Hematopoietic multipotent progenitor cell treated with erythropoietin and hydrocortisone succinate and interleukin-3 and kit ligand, for 15 days (in vitro differentiated cells): ENCODE measurements at places on chromosomes 16 and 17.

DNA sequence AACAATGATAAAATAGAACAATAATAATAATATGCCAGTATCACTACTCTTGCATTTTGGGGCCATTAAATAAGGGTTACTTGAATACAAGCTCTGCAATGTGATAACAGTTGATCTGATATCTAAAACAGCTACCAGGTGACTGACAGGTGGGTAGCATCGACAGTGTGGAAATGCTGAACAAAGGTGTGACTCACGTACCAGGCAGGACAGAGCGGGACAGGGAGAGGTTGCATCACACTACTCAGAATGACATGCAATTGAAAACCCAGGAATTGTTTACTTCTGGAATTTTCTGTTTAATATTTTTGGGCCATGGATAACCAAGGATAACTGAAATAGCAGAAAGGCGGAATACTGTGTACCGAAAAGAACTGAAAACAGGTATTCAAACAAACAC is 15.8 kb upstream of the ZNF19 start:
- no peak for DNase-seq

GRCh38 chr16:68197250-68197649 is 38.7 kb downstream of the ESRP2 start:
- DNase-seq, result no peak

- DNase-seq, result no peak
These were observed 56.4 kb upstream of the RBFOX3 start for GRCh38 chr17:79667121-79667715.

DNA sequence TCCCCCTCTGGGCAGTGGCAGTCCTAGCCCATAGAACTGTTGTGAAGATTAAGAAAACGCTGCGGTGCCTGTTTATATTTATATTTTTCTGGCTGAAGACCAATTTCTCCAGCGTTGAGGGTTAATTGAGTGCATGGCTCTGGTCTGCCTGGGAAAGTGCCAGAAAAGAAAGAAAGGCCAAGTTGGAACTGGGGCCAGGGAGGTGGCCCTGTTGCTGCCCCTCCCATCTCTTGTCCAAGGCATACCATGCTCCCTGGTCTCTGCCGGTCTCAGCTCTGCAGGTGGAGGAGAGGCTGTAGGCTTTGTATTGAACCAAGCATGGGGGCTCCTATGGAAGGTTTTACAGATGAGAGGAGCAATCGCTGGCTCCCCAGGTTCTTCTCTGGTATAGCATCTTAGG is 124.7 kb downstream of the MGAT5B start:
- DNase-seq, result no peak

- DNase-seq, result no peak
These were observed 28.0 kb upstream of the DDX52 start for GRCh38 chr17:37671028-37671823.

DNA sequence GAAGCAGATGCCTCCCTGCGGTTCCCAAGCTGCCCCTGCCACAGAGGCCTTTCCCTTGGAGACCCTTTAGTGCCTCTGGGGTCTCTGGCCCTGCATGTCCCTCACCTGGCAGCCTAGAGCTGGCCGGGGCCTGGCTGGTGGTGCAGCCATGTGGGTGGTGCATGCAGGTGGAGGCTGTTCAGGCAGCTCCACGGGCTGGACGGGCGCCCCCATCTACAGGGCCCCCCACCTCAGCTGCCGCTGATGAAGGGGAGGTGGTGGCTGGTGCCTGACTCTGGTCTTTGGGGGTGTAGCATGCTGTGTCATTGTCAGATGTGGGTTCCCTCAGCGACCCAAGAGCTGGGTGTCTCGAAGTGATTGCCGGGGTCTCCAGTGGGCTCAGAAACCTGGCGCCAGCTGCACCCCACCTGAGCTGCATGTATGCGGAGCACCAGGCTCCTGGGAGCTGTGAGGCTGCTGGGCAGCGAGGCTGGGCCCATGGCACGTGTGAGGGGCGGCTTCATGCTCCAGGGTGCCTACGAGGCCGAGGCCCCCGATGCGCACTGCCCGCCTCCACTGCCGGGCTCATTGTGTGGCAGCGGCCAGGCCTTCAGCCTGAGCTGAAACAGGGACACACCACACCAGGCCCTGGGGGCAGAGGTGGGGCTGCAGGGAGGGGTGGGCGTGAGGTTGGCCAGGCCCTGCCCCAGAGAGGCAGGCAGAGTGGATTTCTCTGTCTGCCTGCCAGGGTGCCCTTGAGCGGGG is 57.0 kb downstream of the BAIAP2 start:
- no peak for DNase-seq

GRCh38 chr16:86297866-86298757 is 212.2 kb upstream of the FOXF1 start:
- no peak for DNase-seq

DNA sequence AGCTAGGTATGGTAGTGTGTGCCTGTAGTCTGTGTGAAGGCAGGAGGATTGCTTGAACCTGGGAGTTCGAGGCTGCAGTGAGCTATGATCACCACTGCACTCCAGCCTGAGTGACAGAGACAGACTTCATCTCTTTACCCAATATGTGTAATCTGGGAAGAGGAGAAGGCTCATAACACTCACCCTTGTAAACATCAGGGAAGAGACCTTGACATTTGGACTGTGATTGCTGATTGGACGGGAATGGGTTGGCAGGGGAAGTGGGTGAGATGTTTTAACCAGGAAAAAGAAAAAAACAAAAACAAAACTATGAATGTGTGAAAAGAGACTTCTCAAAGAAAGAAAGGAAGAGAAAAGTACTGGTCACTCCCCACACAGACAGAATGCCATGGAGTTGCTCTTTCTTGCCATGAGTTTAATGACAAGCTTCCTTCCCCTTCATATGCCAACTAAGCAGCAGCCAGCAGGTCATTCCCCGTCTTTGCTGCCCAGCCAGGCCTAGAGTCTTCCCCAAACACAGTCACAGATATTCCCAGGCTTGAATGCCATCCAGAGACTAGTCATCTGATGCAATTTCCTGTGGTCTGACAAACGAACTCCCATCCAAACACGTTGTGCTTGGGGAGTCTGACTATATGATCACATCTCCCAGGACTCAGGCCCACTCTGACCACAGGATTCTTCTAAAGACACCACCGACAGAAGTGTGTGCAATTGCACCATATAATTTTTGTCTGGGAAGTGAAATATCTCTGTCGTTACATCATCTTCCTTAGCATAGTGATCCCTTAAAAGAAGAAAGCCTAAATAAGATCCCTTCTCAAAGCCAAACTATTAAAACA is 3.6 kb upstream of the XAF1 start:
- no peak for DNase-seq

DNA sequence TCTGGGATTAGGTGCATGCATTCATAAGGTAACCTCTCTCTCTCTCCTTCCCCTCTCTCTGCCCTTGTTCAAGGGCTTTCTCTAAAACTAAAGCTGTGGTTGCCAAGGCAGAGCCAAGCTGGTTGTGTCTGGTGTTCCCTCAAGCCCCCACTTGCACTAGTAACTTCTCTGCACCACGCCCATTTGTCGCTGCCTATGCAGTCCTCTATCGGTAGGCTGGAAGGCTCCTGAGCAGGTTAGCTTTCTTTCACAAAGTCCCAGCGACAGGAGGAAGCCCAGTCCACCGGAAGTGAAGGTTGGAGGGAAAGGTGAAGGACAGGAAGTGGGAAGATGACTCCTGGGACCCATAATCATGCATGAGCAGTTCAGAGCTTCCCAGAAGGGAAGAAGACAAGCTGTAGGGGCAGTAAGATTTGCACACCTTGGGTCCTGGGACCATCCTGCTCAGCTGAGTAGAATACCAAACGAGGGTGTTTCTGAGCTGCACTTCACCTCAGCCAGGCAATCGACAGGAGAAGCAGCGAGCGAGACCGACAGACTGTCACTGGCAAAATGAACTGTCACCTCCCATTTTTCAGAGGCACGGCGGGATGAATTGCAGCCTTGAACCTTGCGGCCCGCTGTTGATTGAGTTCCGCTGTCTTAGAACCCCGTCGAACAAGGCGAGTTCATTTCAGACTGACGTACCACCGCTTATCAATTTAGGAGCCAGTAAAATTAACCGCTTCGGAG is 14.7 kb upstream of the SKAP1 start:
- no peak for DNase-seq

DNA sequence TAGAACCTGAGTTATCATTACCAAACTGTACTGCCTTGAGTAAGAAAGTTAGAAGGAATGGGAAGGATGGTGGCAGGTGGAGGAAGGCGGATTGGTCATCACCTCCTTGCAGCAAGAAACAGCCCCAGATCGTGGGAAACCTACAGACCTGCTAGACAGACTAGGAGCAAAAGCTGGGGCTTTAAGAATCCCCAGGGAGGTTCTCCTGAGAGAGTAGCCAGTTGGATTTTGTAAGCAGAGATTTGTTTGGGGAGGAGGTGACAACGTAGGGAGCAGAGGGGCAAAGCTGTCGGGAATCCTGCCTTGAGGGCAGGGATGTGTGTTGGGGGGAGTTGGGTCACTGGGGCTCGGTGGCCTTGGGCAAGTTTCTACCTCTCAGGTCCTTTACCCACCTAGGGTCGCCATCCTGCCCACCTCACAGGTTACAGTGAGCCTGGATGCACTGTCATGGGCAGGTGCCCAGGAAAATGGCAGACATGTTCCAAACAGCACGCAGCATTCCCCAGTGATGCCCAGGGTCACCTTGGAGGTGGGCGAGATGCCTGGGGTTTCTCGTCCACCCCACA is 49.2 kb upstream of the STH start:
- DNase-seq, result no peak

- no peak for DNase-seq
These were observed 21.3 kb upstream of the SLC35B1 start for GRCh38 chr17:49729069-49729468.

DNA sequence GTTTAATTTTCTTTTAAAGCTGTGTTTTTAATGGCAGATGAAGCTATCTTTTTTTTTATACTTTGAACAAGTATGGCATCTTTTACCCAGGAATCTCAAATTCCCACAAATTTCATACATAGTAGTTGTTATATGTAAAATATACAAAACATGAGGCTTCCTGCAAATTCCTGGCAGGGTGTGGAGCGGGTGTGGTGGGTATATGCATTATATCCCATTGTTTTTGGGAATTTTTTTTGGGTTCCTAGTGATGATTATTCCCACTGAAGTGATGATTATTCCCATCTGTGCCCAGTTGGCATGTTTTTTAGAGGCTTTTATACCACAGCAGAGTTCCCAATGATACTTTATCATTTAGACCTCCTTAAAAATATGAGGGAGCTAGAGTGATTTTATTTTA is 320.4 kb downstream of the ZFHX3 start:
- no peak for DNase-seq

DNA sequence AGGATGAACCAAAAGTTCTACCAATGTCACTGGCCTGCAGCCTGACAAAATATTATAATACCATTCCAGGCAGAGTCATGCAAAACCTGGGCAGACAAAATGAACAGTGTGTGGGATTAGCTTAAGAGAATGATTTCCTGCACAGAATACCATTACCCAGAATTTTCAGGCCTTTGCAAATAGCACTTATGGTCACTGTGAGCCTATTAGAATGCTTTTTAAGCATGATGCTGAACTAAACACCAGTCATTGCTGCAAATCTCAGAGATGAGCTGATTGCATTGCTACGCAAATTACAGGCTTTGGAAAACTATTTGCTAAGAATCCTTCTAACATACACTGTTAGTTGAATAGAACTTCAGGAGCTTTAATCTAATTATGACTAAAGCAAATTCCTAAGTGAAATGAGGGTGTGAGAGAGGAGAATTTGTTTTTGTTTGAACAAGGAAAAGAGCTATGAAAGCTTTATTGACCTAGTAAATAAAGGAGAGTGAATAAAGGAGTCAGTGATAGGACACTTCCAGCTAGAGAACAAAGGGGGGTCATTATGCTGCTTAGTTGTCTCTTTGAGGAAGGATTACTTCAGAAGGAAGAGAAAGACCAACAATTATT is 398.8 kb downstream of the HS3ST3B1 start:
- DNase-seq, result no peak

DNA sequence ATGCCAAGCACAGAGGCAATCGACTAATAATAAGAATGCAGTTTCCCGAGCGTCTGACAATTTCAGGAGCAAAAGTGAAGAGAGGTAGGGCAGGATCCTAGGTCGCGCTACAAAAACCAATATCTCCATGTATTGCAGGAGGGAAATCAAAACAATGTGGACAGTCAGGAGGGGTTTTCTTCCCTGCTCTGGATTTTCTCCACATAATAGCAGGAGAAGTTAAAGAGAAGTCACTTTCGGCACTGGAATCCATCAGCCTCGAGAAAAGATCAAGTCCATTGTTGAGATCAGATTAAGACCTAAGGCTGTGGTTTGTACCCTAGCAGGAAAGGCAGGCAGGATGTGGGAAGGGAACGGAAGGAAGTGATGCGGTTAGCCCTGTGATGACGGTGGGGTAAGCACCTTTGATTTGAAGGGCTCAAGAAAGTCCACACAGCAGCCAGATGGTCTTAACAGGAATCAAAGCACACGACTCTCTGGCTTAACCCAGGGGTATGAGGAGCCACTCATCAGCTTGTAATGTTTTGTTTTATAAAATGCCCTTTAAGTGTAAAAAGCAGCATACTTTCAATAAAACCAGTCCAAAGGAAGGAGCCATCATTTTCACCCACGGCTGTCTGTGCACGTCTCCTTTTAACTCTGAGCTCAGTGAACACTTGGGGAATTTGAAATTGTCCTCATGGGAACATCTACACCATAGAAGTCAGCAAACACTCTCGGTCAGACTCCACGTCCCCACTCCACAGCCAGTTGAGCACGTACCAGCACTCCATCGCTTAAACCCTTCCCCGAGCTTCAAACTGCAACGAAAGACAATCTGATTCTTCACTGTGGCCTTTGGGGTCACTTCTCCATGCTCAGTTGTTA is 15.8 kb upstream of the AKTIP start:
- DNase-seq, result no peak

DNA sequence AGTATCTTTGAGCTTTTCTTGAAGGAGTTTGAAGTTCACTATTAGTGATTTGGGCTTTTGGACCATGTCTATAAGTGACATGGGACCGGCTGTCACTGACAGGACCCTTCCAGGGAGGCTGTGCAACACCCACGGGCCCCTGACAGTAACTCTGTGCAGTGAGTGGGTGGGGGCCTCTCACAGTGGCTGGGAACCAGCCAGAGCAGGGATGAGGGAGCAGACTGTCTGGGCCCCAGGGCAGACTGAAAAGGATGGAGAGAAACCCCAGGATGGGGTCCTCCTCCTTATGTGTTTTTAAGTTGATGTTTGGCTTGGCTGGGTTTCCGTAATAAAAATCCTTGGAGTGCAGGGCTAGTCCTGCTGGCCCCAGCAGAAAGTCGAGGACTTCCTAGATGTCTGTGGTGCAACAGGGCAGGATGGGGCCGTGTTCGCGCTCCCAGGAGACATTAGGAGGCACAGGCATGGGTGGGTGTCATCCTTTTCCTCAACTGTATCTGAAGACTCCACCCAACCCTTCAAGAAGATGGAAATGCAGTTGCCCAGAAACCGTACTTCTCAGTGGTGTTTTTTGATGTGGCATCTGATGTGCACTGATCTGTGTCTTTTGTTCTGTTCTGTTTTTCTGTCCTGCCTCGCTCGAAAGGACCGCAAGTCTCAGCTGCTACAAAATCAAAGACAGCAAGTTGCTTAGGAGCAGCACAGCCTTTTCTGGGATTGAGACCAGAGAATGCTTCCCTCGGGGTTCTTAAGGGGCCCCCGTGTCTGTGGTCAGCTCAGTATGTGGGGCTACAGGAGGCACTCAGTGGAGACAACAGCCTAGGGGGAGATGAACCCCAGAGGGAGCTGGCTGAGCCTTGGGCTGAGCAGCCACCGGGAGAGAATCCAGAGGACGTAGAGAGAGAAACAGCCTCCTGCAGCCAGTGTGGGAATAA is 24.2 kb downstream of the PLD6 start:
- DNase-seq, result no peak
